NCI-H1105 treated with DMSO at 0.1 percent for 48 hours (cell line): ENCODE measurements at places on chromosomes 4 and X.

DNA sequence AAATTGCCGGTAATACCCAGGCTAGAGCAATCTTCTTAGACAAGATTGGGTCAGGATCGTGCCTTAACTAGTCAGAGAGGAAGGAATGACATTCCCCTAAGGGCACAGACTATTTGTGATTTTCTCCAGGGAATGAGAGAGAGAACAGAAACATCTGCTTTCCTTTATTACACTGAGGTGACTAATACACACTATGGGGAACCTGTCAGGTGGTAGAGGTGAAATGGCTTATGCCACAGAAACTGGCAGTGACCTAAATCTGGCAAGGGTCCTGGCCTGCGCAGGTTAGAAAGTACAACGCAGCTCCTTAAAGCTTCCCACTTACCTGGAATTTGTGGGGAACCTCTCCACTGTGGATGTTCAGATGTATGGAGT, 16.6 kb upstream of the HPGD start:
- no peak for DNase-seq

GRCh38 chr4:100103671-100104070, 86.6 kb downstream of the DDIT4L start:
- DNase-seq = no peak

DNA sequence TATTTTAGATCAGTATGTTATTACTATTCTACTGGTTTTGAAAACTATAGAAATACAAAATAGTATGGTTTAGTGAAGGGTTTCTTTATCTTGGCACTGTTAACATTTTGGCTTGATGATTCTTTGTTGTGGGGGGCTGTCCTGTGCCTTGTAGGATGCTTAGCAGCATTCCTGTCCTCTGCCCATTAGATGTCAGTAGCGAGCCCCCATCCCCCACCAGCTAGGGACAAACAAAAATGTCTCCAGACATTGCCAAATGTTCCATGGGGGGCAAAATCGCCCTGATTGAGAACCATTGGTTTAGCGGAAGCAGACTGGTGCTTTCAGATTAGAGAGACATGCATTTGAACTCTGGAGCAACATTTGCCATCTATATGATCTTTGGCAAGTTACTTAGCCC, 23.3 kb downstream of the SPARCL1 start:
- no peak for DNase-seq

- no peak for DNase-seq
Observed at GRCh38 chr4:169443748-169444147, 168.6 kb downstream of the NEK1 start.

GRCh38 chrX:14956813-14957582, 83.8 kb downstream of the MOSPD2 start:
- DNase-seq = no peak

- no peak for DNase-seq
Observed at GRCh38 chrX:2967998-2968909, 38.1 kb upstream of the ARSH start.
